Stimulated activated naive CD4-positive, alpha-beta T cell (primary cell): ENCODE measurements at places on chromosomes 1 and 21.
A peak's percentile ranks its signal among the peaks of the same experiment; 100 is the strongest.

- peak; percentile 78 for DNase-seq
Measured at GRCh38 chr1:32201011-32201855, 838 bp downstream of the CCDC28B start.

DNA sequence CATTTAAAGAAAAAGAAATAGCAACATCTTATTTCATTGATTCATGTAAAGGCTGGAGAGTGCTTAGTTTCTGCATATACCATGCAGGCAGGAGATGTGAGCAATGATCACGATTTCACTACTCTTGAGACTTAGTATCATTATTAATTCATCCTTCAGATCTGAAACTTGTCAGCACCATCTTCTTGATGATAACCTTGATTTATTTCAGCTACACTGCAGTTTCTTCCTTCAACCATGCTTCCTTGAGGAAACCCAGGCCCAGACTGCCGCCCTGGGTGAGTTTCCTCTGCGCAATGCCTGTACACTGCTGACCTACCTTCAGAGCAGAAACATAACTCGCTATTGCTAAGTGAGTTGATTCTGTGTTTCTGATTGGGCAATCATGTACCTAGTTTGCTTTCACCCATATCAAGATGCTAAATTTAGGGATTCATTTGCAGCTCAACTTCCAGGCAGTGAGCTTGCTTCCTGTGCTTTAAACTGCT is 13.5 kb upstream of the BCL10 start:
- no peak for DNase-seq

DNA sequence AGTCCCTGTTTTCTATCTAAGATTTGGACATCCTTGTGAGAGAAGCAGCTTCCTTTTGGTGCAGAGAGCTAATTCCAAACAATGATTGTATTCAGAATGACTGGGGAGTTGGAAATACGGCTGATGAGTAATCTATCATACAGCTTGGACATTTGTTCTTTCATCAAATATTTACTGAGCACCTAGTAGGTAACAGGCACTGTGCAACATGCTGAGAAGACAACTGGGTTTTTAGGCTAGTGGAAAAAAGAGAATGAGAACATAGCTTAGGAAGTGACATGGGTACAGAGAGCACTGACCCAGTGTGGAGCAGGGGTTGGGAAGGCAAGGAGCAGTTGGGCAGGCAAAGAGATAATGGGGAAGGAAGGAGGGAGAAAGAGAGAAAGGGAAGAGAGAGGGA is 87.5 kb downstream of the TBX19 start:
- no peak for DNase-seq

GRCh38 chr1:245772325-245772724 is 617.5 kb downstream of the KIF26B start:
- no peak for DNase-seq

- DNase-seq: no peak
Measured at GRCh38 chr1:85078903-85079302, 30.6 kb upstream of the MCOLN3 start.

- DNase-seq: no peak
Measured at GRCh38 chr21:16022921-16023320, 293.1 kb downstream of the USP25 start.

- DNase-seq: no peak
Measured at GRCh38 chr1:100217834-100218233, 31.8 kb downstream of the DBT start.

- no peak for DNase-seq
Measured at GRCh38 chr1:217495249-217495648, 135.6 kb downstream of the GPATCH2 start.

GRCh38 chr1:226950871-226951270 is 10.8 kb downstream of the COQ8A start:
- DNase-seq: no peak

DNA sequence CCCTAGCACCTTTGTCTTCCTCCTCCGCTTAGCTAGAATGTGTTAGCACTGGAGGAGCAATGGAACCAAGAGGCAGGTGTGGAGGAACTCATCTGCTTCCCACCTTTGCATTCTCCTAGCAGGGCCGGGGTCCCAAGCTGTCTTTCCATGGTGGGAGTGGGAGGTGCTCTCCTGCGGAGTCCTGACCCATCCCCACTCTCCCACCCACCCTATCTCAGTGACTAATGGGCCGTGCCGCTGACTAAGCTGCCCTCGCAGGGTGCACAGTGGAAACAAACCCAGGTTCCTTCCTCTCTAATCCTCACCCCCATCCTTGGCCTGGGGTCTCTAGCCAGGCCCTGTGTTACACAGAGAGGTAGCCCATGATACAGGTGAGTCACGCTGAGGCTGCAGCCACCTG is 177.5 kb downstream of the HIVEP3 start:
- DNase-seq: no peak

DNA sequence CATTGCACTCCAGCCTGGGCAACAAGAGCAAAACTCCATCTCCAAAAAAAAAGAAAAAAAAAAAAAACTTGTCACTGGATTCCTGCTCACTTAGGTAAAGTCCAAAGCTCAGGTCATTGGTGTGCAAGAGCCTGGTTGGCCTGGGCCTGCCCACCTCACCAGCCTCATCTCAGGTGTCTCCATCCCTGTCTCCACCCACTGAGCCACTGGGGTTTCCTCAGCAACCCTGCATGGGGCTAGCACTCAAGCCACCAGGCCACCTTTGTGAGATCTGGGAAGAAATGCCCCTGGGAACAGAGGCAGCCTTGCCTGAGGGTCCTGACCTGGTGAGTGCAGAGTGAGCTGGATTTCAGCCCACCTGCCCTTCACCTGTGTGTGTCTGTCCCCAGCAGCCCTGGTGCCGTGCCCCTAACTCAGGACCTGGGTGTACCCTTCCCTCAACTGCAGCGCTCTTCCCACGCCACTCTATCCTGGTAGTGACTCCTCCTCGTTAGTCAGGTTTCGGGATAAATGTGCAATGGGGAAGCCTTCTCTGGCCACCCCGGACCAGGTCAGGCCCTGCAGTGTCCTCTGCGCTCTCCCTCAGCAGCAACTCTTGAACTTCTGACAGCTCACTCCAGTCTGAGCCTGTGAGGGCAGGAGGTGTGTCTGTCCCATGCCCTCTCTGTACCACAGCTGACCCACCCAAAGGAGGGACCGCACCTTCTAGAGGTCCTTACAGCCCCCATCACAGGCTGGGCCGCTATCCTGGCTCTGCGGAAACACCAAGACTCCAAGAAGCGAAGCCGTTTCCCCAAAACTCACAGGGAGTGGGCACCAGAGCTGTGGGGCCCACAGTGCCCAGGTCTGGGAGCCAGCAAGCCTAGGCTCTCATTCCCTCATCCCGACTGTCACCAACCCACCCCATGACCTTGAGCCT is 3.3 kb downstream of the PDZK1IP1 start:
- DNase-seq: no peak

GRCh38 chr1:63935553-63935952 is 161.7 kb downstream of the ROR1 start:
- DNase-seq: no peak

DNA sequence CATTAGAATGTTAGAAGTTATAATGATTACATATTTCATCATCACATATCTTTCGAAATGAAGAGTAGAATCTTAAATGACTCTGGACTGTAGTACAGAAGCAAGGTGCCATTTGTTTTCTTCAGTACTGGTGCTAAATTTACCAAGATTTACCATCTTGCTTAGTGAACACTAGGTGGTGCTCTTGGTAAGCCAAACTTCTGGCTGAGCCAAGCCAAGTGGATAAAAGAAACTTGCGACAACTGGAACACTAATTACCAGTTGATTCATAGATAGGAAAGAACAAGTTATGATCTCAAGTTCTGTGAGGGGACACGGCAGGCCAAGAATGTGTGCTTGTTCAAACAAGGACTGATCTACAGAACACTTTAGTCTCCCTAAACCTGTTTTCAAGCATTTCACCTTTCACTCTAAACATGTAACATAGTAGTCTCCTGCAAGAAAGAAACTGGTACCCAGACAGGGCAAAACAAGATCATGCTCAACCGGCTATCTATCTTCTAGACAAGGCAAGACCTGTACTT is 19.8 kb downstream of the SPRTN start:
- DNase-seq: peak; percentile 2

DNA sequence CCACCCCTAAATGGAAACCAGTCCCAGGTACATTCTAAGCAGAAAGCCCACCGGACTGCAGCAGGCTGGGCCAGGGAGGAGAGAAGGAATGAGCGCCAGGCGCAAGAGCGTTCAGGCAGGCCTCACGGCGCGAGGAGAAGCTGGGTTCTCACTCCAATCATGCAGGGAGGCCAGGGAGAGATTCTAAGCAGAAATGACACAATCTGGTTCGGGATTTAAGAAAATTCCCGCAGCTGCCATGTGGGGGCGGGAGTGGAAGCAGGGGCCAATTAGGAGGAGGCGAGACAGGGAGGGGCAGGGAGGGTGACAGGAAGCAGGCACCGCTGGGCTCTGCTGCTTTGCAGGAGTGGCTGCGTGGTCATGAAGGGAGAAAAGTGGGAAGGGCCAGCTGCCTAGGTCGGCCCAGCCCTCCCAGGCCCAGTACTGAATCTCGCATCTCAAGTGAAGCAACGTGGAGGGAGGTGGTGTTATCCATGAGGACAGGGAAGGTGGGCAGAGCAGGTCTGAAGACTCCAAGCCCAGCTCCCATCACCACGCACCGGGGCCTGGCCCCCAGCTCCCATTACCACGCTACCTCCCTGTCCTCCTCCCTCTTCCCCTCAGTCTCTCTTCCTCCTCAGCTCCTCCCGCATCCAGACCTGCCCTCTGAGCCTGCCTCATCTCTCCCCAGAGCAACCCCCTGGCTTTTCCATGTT is 11.8 kb downstream of the NPHP4 start:
- no peak for DNase-seq

DNA sequence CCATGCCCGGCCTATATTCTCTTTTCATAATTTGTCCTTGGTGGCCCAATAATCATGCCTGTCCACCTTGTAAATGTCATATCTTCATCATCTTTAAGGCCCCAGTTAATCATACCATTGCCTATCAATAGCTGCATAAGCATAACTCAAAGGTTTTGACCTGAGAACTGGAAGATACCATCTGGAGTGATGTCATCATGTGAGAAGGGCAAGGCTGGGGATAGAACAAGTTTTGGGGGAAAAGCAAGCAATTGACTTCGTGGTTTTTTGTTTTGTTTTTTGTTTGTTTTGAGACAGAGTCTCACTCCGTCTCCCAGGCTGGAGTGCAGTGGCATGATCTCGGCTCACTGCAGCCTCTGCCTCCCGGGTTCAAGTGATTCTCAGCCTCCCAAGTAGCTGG is 6.2 kb downstream of the UBIAD1 start:
- DNase-seq: no peak

- DNase-seq: no peak
Measured at GRCh38 chr1:228264090-228264829, 56.4 kb downstream of the OBSCN start.

DNA sequence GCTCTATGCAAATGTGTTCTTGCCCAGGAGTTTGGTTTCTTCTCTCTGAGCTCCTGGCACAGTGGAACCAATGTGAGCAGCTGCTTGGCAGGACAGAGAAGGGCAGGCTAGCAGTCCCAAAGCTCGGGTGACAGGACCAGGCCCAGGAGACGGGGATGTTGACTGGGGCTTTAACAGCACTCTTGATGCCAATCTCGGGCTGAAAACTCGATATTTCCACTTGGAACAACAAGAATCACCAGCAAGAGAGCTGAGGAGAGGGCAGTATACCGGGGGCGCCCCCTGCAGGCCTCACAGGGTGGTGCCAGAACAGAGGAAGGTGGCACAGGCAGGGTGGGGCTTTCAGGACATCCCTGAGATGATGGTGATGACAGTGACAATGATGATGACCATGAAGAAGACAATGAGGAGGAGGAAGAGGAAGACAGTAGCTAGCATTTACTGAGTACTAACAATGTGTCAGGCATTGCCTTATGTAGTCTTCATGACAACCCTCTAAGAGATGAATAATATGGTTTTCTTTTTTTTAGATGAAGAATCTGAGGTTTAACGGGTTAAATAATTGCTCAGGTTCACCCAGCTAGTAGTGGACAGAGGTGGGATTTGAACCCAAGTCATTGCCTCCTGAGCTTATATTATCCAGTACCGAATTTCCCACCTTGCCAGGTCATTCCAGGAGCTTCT is 2.7 kb upstream of the KCNJ9 start:
- DNase-seq: peak; percentile 47

- no peak for DNase-seq
Measured at GRCh38 chr21:35342440-35342839, 293.3 kb upstream of the RUNX1 start.

- no peak for DNase-seq
Measured at GRCh38 chr21:23801292-23801691, 1806.0 kb downstream of the MRPL39 start.

- DNase-seq: no peak
Measured at GRCh38 chr1:242243472-242243871, 244.6 kb upstream of the MAP1LC3C start.

DNA sequence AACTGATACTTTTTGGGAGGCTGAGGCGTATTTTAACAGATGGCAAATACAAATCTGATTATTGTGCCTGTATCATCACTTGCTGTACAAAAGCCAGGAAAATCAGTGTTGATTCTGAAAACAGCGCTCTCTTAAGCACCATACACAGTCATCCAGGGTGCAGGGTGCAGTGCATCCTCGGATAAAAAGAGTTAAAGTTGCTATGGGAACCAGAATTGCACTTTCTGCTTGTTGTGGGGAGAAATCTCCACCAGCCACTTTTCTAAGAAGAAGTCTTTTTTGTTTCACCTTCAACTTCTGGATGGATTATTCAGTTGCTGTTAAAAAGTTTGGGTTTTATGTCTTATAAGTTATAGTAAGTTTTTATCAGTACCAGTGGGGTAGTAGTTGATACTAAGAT is 3.8 kb downstream of the LAMC1 start:
- no peak for DNase-seq

DNA sequence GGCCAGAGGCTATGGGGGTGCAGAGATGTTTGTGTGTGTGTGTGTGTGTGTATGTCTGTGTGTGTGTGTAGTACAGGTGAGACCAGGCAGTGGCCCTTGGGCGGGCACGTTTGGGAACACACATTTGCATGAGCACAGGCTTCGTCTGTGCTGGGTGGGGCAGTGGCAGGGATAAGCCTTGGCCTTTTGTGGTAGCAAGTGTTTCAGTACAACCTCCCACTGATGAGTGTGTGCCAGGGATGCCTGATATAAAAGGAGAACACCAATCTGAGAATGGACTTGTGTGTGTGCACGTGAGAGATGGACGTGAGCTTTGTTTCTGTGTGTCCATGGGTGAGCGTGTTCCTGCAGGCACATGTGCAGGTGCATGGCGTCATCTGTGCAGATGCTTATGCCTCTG is 3.0 kb downstream of the NTRK1 start:
- DNase-seq: no peak

GRCh38 chr1:226490426-226490809 is 58.1 kb upstream of the STUM start:
- no peak for DNase-seq

DNA sequence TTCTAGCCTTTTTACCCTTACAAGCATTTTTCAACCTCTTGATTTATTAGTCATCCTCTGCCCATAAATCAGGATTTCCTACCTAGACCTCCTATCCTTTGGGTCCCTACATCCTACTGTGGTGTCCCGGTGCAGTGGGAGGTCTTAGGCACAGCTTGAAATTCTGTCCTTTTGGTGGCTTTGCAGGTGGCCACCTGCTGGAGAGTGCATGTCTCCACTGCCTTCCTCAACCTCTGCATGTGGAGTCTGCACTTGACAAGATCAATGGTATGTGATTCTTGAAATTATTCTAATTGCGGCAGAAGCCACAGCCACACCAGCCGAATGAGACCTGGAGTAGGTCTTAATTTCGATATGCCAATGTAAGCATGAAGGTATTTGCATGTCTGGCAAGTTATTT is 11.4 kb upstream of the KCNA3 start:
- DNase-seq: no peak

- no peak for DNase-seq
Measured at GRCh38 chr1:6086358-6086757, 40.7 kb downstream of the KCNAB2 start.

- no peak for DNase-seq
Measured at GRCh38 chr1:247467129-247467528, 9.2 kb upstream of the OR2B11 start.
